ENCODE measurements at places on chromosomes 12 and 14.
A peak's percentile ranks its signal among the peaks of the same experiment; 100 is the strongest.

- DNase-seq: no peak
Observed at GRCh38 chr14:92589213-92589852, 75.8 kb downstream of the RIN3 start.

- DNase-seq: no peak
Observed at GRCh38 chr12:13197526-13198143, 1.1 kb downstream of the EMP1 start.

DNA sequence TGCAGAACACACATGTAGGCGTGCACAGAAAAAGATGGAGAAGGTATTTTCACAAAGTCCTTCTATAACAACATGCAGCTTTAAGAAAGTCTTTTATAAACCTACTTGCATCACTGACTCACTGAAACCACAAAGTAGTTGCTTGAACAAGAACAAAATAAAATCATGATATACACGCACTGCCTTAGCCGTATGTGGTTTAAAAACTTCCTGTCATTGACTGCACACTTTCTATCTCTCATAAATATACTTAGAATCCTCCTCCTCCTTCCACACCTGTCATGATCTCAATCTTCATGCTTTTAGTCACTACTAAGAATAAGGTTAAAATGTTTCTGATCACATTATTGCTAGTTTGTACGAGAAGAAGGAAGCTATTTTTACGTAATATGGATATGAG lies 31.8 kb upstream of the RAD51AP1 start:
- no peak for DNase-seq

DNA sequence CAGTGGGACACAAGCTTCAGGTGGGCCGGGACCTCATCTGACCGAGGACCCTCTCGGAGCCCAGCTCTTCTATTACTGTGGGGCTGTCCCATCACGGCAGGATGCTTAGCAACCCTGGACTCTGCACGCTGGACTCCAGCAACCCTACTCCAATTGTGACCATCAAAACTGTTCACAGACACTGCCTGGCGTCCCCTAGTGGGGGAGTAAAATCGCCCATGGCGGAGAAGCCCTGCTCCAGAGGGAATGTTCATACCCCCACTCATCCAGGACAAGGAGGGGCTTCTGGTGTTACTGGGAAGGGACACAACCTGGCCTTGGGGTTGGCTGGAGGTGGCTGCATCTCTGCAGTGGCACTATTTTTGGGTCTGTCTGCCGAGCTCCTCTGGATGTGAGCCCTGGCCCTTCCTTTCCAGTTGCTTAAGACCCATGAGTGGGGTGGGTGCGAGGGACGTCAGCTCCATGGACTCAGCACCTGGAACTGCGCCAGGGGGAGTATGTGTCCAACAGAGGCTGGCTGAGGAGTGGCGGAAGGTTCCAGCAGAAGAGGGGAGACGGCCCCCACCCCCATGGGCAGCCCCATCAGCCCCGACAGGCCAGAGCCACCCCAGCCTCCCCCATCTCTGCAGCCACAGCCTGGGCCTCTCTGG lies 103.8 kb downstream of the RFLNA start:
- no peak for DNase-seq

- DNase-seq: no peak
Observed at GRCh38 chr12:125346362-125346761, 281.1 kb downstream of the AACS start.

- DNase-seq: no peak
Observed at GRCh38 chr14:56794088-56794556, 16.2 kb downstream of the OTX2 start.

DNA sequence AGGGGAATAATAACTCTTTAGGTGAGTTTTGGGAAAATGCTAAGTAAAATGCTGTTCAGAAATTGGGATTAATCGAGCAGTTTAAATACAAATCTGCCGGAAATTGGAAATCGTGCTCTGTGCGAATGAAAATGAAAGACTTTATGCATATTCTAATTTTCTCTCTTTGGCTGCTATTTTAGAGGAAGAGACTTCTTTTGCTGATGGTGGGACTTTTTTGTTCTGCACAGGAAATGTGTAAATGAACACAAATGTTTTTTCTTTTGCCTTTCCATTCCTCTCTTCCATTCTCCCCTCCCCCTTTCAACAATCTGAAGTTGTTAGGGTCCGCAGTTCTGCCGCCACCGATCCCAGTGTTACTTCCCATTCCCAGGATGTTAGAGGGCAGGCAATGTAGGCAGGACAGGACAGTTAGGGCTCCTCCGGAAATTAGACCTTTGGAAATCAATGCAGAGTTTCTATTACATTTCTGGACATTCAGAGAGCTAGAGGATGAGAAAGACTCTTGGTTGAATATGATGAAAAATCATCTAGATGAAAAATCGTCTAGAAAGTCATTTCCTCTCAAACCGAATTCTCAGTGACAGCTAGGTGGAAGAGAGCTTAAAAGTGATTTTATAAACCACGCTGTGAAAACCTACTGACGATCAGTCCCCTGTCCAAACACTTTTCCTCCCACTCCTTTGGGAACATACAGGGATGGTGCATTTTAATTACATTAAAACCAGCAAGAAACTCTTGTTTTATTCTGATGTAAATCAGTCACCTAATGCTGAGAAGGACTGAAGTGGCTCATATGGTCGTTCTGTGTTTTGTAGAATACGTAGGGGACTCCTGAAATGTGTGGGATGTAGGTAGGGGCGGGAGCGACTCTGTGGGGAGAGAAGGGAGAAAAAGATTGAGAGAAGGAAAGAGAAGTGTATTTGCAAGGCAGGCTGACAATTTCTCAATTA lies 17.8 kb downstream of the FOXG1 start:
- DNase-seq: no peak

GRCh38 chr14:74649167-74649566 lies 37.1 kb upstream of the LTBP2 start:
- DNase-seq: no peak

- no peak for DNase-seq
Observed at GRCh38 chr14:103099733-103100280, 5.3 kb downstream of the EXOC3L4 start.

DNA sequence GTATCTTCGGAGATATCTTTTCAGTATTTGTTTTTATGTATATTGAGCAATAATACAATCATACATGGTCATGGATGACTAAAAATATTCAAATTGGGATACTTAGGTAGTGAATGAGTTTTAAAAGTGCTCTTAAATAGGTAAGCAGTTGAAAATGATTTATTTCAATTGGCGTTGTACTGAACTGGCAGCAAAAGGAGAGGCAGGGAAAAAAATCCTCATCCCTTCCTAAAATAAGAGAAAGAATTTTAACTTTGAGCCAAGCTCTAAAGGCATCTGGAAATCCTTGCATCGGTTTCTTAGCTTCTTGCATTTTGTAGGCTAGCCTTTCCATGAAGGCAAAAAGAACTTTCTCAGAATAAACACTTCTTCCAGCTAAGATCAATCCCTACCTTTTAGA lies 125.2 kb downstream of the MGST1 start:
- no peak for DNase-seq

DNA sequence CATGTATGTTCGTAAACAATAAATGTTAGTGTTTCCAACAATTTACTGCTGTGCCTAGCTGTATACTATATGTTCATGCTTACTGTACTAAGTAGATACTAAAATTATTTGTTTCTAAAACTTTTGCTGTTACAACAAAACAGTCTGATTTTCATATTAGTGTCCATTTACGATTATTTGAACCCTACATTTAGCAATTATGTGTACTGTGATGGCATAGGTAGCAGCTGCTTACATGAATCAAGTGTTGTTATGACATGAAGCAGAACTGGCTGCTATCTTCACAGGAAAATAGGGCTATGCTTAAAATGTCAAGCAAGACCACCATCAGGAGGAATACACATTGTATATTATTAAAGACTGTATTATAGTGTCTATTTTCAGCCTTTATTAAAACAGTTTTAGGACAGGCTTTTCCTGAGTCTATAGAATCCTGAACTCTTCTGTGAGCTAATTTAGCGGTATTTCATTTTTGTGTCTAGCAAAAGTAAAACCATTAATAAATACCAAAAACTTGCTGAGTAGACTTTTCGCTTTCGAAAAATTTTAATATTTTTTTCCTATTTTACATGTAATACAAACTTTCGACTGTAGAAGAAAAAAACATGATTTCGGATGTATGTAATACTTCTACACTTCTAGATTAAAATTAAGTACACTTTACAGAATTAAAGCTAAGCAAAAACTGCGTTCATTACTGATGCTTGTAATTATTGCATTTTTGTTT lies 1.1 kb upstream of the WDR89 start:
- DNase-seq: no peak

DNA sequence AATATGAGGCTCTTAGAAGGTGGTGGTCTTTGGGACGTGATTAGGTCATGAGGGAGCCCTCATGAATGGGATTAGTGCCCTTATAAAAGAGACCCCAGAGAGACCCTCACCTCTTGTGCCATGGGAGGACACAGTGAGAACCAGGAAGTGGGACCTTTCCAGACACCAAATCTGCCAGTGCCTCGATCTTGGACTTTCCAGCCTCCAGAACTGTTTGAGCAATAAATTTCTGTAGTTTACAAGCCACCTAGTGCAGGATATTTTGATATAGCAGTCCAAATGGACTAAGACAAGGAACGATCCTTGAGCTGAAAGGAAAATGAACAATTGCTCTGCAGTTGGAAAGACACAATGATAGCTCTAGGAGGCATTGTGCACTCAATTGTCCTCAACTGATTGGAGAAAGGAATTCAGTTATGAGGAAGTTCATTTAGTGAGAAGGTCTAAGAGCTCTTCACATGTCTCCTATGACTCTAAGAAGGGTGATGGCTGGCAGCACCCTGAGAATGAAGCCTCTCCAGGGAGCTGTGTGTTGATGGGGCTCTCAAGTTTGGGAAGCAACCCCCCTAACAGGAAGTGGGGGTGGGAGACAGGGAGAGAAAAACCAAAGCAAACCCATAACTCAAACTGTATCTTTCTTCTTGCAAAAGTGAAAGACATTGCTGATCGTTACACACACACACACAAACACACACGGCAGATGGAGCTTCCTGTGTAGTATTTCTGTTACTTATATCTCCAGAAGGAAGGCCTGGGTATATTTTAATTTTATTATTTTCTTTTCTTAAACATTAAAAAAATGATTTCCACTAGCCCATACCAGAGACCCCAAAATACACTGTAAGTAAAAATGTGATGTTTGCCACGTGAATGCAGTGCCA lies 21.0 kb downstream of the CHST11 start:
- no peak for DNase-seq

GRCh38 chr12:2049604-2050540 lies 2.9 kb upstream of the CACNA1C start:
- no peak for DNase-seq

- peak; percentile 15 for DNase-seq
Observed at GRCh38 chr12:88579161-88579517, 1.1 kb downstream of the KITLG start.

DNA sequence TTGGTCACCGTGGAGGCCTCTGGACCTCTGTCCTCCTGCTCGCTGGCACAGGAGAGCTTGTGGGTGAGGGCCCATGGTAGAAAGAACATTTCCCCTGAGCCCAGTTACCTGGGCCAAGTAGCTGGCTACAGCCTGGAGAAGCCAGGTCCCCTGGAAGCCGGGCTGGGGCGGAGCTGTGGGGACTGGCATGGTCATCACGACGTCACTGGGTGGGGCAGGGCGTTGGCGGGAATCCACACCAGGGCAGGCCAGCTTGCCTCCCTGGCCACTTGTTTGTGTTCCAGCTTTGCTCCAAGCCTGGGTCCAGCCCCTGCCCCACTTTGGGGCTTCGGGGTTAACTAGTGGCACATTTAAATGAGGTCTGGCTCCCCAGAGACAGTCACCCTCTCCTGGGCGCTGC lies 35.0 kb upstream of the SLC24A4 start:
- DNase-seq: no peak

- no peak for DNase-seq
Observed at GRCh38 chr12:60100852-60101251, 505.0 kb downstream of the SLC16A7 start.

DNA sequence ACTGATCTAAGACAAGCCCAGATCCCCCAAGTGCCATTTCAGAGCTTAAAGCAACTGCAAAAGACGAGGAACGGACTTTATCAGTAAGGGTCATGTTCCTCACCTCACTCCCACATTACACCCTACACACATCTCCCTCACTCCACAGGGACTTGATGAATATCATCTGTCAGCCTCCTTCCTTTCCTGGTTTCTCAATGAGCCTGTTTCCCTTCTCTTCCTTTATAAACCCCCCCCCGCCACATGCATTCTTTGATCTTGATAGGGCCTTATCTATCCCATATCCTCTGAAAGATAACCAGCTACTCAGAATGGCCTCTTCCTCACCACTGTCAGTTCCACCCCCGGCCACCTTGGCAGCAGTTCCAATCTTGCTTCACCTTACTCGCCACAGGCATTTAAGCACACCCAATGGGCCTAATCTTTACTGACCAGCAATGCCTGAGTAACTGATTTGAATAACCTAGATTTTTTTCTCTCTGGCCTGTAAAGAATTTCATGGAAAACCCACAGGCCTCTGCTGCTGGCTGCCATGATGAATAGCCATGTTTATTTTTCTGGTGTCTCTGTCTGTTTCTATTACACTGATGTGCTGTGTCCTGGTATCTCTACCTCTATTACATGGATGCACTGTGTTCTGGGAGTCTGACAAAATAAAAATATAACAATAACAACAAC lies 138.7 kb downstream of the PHLDA1 start:
- no peak for DNase-seq

GRCh38 chr12:116887244-116887643 lies 6.0 kb upstream of the HRK start:
- no peak for DNase-seq

GRCh38 chr12:119661882-119662281 lies 6.1 kb upstream of the PRKAB1 start:
- no peak for DNase-seq

DNA sequence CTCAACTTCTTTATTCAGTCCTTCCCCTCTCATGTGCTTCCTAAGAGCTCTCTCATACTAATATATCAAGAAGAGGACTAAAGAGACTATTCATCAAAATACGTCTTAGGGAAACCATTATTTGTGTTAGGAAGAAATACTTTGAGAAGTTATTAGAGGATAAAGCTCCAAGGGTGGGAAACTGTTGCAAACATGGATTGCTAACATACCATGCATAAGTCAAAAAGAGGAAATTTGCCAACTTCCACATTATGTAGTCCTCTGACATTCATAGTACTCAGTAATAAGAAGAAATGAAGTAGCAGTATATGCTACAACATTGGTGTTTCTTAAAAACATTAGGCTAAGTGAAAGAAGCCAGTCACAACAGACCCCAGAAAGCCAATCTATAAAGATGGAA lies 128.8 kb upstream of the CLEC14A start:
- DNase-seq: no peak

DNA sequence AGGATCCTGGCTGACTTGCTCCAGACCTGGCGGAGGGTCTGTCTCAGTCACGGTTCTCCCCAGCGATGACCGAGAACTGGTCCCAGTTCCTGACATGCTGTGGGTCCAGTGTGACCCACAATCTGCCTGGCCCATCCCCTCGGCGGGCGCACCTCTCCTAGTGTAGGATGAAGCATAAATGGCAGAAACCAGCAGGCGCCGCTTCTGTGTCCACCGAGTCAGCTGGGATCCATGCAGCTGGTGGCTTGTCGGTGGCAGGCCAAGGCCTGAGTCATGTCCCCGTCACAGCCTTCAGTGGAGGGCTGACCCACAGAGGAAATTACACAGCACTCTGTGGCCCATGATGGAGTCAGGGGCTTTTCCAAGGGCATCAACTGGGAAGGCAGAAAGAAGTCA lies 38.5 kb downstream of the NFKBIA start:
- no peak for DNase-seq

- DNase-seq: no peak
Observed at GRCh38 chr14:103260629-103261124, 73.4 kb upstream of the EIF5 start.

GRCh38 chr14:103128631-103129300 lies 5.5 kb downstream of the TNFAIP2 start:
- DNase-seq: no peak

- peak; percentile 68 for DNase-seq
Observed at GRCh38 chr12:63420206-63420644, 248.1 kb downstream of the DPY19L2 start.
